ENCODE measurements at places on chromosomes 5 and 9.

DNA sequence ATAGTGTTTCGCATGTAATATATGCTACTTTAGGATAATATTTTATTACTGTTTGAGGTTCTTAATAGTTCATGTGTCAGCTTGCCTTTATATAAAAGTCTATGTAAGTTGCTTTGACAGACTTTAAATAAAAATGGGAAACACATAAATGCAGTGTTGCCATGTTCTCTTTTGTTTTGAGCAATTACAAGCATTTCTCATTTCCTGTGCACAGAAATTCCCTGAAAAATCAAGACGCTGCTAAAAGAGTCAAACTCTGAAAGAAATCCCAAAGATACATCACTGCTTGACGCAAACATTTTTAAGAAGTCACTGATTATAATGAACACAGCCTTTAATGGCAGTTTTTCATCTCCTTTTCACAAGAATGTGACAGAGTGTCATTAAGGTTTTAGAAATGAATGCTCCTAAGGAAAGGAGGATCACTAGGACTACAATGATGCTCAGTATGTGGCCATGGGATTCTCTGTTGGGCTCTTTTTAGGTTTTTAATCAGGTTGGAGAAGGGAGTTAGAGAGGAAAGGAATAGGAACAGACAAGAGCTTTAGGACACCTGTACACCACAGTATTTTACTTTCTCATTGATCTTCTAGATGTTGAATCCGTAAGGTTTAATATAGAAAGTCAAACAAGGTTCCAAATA, 29.4 kb downstream of the ZCCHC7 start:
- no peak for DNase-seq

DNA sequence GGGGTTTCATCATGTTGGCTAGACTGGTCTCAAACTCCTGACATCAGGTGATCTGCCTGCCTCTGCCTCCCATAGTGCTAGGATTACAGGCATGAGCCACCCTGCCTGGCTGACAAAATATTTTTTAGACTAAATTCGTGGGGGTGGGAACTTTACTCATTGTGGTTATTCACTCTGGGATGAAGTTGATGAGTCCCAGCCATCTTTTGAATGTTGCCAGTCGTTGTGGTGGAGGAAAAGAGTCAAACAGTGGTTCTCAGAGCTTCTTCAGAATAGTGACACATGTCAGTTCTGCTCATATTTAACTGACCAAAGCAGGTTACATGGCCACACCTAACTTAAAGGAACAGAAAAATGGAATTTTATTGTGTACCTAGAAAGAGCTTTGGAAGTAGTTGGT, 6.9 kb downstream of the SREK1 start:
- DNase-seq, result no peak

- no peak for DNase-seq
These were observed 580.3 kb downstream of the BNC2 start for GRCh38 chr9:16290169-16290568.

- no peak for DNase-seq
These were observed 33.5 kb downstream of the SHC3 start for GRCh38 chr9:89145097-89145496.

DNA sequence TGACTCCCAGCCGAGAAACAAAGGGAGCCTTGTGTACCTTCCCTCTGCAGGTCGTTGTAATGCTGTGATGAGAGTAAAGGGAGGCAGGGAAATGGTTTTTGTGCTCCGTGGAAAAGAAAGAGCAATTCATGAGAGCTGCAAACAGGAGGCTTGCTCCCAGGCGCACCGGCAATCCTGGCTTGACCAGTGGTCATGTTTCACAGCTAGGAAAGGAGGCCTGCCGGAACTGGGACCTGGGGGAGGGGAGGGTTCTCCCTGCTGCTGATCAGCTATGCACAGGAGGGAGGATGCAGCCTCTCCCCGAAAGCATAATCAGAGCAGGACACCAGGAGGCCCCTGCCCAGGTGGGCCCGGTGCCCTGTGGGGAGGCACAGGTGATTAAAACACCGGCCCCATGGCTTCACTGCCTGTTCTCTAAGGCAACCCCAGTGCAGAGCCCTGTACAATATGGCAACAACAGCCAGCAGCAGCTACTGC, 131.3 kb downstream of the ZDHHC21 start:
- peak; percentile 37 for DNase-seq

GRCh38 chr5:53917826-53918225, 357.4 kb downstream of the NDUFS4 start:
- DNase-seq, result no peak

DNA sequence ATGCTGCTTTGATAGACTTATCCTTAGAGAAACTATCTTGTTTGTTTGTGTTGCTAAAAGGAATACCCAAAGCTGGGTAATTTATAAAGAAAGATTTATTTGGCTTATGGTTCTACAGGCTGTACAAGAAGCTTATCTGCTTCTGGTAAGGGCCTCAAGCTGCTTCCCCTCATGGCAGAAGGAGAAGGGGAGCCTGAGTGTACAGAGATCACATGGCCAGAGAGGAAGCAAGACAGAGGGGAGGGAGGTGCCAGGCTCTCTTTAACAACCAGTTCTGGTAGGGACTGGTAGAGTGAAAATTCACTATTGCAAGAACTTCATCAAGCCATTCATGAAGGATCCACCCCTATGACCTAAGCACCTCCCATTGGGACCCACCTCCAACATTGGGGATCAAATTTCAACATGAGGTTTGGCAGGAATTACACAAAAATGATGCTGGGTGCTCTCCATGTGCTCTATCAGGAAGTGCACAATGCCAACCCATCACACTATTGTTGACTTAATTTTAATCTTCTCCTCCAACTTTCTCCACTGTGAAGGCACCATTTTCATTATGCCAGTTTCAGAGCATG, 115.1 kb upstream of the SHB start:
- DNase-seq, result no peak

- DNase-seq, result no peak
These were observed 788.8 kb upstream of the EDIL3 start for GRCh38 chr5:85173469-85173868.
